Tibial artery (tissue), 4 donors: ENCODE measurements at places on chromosomes 4 and X.
A peak's percentile ranks its signal among the peaks of the same experiment; 100 is the strongest.

- no peak for DNase-seq
Measured at GRCh38 chrX:39204945-39205344, 403.7 kb downstream of the MID1IP1 start.

- no peak for DNase-seq
Measured at GRCh38 chr4:86946868-86947500, 12.2 kb downstream of the AFF1 start.

GRCh38 chrX:153190381-153190780 lies 11.3 kb downstream of the MAGEA1 start:
- DNase-seq = no peak

DNA sequence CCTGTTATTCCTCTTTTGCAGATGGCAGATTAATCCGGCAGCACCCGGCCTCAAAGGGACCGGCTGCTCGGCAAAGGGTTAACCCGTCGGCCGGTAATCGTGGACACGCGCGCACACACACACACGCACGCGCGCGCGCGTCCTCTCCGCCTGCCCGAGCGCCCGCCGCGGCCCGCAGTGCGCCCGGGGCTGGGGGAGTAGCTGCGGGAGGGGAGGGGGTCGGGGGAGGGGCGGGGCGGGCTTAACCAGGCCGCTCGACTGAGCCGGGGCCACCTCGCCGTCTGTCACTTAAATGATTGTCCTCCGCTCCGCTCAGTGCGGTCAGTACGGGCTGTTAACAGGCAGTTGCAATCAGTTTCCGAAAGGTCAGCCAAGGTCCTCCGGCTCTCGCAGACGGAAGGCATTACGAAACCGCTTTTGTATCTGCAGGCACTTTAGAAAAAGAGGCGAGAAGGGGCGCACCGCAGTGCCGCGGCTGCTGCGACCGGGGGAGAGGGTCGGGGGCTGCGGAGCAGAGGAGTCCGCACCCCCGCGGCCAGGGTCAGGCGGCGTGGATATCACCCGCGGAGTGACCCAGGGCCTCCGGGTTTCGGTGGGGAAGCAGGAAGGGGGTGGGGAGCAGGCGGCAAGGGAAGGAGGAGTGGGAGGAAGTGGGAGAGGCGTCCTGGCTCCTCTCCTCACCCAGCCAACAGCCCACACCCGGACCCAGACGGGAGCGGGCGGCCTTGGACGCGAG lies 57.3 kb upstream of the BCOR start:
- peak; percentile 84 for DNase-seq

DNA sequence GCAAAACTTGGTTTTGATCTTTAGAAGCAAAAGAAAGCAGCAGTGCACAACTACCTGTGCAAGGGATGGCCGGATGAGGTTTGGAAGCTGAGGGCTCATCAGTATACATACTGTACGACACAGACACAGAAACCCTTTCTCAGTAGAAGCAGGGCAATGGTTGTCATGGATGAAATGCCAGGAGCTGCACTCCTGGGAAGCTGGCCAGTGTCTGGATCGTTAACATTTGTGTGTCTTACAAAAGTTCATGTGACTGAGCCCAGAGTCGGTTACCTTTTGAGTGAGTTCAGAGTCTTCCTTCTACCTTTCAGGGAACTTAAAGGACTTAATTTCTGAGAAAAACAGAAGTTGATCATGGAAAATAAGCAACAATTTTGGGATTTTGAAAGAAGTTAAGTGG lies 230.3 kb downstream of the APBB2 start:
- no peak for DNase-seq

DNA sequence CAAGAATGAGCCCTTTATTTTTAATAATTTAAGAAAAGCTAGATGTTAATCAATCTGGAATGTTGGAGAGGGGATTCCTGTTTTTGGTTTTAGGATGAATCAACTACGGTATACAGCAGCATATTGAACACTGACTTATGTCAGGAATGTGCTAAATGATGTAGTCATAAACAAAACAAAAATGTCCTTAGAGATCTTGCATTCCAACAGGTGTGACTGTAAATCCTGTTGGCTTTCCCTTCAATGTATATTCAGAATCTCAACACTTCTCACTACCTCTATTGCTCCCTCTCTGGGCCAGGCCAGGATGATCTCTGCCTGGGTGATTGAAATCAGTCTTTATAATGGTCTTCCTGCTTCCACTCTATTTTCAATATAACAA lies 37.8 kb upstream of the BDH2 start:
- no peak for DNase-seq

GRCh38 chr4:123984886-123985285 lies 588.3 kb downstream of the SPRY1 start:
- DNase-seq = no peak

DNA sequence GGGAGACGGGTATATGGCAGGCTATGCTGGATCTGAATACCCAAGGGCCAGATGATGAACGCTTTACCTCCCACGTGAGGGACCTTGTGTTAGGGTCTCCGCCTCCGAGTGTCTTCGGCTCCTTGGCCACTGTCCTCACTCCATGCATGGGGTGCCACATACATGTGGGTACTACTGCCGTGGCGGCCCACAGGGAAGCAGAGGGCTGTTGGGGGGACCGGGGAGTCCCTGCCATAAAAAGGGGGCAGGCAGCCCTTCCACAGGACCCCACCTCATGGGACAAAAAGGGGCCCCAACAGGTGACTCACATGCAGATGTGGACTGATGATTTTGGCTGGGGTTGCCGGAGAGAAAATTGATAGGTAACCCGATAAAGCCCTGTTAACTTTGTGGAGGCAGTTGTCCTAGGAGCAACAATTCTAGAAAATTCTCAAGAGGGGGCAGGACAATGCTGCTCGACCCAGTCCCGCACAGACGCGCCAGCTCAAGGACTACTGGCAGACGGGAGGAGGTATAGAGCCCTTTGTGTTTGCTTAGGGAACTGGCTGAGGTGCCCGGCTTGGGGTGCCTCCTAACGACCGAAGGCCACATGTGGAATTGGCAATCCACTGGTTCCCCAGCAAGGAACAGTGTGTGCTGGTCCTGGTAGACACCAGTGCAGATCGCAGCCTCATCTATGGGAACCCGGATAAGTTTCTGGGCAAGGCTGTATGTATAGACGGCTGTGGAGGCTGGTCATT lies 695.7 kb upstream of the AGA start:
- DNase-seq = no peak

DNA sequence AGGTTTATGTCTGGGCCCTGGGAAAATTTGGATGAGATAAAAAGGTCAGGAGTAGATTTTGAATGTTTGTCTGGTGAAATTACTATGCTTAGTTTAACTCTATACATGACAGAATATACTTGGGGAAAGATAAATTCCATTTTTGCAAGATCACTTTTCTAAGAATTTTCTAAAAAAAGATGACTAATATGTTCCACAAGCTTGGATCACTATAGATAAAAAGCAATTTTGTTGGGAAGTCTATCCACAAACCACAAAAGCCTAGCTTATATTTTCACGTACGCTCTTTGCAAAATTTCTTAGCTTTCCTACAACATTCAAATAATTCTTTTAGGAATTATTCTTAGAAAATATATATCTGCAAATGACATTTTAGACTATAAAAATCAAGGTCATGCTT lies 20.6 kb upstream of the COQ2 start:
- no peak for DNase-seq

DNA sequence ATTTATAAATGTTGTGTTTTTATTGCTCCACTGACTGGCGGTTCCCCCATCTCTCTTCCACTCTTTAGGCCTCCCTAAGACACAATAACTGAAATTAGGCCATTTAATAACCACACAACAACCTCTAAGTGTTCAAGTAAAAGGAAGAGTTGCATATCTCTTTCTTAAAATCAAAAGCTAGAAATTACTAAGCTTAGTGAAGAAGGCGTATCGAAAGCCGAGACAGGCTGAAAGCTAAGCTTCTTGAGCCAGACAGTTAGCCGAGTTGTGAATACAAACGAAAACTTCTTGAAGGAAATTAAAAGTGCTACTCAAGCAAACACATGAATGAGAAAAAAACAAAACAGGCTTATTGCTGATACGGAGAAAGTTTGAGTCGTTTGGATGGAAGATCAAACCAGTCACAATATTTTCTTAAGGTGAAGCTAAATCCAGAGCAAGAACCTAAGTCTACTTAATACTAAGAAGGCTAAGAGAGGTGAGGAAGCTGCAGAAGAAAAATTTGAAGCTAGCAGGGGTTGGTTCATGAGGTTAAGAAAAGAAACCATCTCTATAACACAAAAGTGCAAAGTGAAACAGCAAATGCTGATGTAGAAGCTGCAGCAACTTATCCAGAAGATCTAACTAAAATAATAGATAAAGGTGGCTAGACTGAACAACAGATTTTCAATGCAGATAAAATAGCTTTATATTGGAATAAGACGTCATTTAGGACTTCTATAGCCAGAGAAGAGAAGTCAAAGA lies 194.0 kb upstream of the TTC29 start:
- no peak for DNase-seq

DNA sequence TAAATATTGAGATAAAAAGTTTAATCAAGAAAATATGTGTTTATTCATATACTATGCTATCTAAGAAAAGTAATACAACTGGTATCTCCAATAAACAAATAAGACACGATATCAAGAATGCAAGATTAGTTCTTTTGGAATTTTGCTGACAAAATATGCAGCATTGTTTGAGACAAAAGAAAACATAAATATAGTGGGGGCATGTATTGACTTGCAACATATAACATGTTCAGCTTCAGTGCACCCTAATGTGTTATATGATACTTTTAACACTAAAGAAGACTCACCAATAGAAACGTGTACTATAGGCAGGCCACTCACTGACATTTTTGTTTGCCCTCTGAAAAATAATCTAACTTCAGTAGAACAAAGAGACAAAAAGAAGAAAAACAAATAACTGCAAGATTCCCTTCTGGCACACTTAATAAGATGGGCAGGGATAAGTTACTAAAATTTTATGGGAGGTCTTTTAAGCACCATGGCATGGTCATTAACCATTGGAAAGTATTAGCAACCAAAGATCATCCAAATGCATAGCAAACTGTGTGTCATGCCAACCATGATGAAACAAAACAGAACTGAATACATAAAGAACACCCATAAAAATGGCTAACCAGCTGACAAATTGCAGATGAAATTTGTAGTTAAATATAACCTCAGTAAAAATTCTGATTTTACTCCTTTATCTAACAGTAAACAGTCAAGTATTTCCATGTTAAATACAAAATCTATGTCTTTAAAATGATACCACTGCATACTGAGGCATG lies 447.9 kb upstream of the FAM241A start:
- DNase-seq = no peak

DNA sequence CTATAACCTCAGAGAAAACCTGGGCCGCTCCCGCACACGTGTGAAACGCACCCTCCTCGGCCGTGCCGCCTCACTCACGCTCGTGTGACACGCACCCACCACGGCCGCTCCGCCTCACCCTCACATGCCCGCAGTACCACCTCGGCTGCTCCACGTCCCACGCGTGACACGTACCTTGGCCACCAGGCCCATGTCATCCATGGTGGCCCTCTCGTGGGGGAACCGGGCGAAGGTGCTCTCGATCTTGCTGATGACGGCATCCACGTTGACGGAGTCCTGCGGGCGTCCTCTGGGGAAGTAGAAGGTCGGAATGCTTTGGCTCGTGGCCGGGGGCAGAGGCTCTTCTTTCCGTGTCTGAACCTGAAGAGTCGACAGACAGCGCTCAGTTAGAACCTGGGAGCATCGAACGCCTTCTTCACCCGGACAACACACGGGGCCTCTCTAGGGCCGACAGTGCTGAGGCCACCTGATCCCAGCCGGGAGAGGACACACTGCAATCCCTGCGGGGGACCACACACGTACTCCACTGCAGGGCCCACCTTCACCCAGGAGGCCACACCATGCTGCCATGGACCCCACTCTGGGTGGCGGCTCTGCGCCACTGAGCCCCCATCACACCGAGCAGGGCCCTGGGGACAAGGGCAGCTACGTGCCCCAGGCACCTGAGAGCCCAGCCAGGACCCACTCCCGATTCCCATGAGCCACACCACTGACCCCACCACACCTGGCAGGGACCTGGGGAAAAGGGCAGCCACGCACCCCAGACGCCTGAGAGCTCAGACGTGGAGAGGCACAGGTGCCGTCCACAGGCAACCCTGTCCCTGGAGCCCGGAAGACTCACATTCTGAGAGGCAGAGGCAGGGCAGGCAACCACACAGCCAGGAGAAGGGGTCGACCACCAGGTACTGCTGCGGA lies 25.2 kb downstream of the PPP2R3B start:
- peak; percentile 47 for DNase-seq

DNA sequence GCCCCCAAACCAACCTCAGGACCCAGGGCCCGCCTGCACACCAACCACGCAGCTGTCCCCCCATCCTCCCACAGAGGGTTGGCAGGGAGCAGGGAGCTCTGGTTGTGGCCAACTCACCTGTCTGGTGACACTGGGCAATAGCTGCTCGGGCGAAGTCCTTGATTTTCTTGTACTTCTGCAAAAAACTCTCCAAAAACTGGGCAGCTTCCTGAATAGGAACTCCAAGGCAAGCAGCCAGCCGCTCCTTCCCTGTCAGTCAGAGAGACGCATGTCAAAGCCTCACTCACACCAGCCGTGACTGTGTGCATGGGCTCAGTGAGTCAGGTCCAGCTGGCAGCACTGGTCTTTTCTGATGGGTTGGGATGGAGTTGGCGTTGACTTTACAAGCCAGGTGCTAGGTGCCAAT lies 26.4 kb downstream of the NAT8L start:
- DNase-seq = peak; percentile 24

GRCh38 chrX:98924511-98924910 lies 1485.6 kb downstream of the PCDH19 start:
- no peak for DNase-seq
